ENCODE measurements at places on chromosomes 6 and 20. TPM values are rescaled to one million over a fixed set of nuclear protein-coding genes. Genes with fewer than 3 reads are reported as not detected.

Gene MBOAT1
- 2.0 TPM for total RNA-seq

Gene ESR1
- not detected for total RNA-seq

Gene MAS1
- total RNA-seq: not detected

Gene BFSP1
- 1.5 TPM for total RNA-seq

Gene DEFB124
- 2.1 TPM for total RNA-seq

Gene GPX5
- total RNA-seq: not detected

Gene LHFPL5
- total RNA-seq: not detected

Gene CUTA
- total RNA-seq: 174 TPM

Gene HLA-DPB1
- total RNA-seq: 7.8 TPM

Gene DEFB125
- total RNA-seq: not detected

Gene ATAT1
- total RNA-seq: 2.0 TPM

Gene OLIG3
- total RNA-seq: not detected

All from pericardium fibroblast (primary cell).